Activated T-cell treated with anti-CD3 and anti-CD28 coated beads for 1 hour (primary cell): ENCODE measurements at places on chromosomes 3 and 15.

DNA sequence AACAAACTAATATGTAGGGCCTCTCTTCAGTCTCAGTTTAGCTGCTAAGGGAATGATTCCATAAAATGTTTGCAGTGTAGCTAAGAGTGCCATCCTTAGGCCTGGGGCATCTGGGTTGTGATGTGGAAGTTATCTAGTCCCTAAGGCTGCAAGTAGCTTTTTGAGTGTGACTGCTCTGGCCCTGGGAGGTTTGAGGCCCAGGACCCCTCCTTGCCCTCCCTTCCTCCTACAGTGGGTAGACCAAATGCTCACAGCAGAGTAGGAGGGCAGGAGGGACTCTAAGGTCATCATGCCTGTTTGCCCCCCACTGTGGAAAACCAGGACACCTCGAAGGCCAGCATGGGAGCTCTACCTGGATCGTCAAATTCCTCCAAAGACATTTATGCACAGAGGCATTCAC, 115.0 kb downstream of the EPHB1 start:
- DNase-seq, result no peak

DNA sequence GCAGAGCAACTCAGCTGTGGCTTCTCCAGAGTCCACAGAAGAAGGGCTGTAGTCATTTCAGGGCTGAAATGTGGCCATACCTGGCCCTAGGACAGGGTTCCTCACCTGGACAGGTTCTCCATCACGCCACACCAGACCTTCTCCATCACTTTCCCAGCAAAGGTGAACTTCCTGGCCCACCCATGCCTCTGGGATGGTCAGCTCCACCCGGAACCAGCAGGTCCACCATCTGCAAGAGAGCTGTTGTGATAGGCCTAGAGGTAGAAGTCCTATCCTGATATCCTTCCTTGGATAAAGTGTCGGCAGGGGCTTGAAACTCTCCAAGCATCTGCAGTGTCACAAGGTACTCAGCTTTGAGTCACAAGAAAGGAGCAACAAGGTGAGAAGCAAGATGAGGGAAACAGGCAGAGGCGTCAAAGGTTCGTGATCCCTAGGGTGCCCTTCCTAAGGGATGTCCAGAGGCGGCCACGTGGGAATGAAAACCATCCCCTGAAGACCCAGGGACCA, 948 bp downstream of the MAN2C1 start:
- DNase-seq, result no peak

GRCh38 chr3:129699199-129699598, 92.7 kb upstream of the PLXND1 start:
- no peak for DNase-seq

GRCh38 chr3:121411523-121411922, 134.3 kb downstream of the POLQ start:
- no peak for DNase-seq

- no peak for DNase-seq
These were observed 1.1 kb upstream of the CHRNA3 start for GRCh38 chr15:78621810-78622402.

DNA sequence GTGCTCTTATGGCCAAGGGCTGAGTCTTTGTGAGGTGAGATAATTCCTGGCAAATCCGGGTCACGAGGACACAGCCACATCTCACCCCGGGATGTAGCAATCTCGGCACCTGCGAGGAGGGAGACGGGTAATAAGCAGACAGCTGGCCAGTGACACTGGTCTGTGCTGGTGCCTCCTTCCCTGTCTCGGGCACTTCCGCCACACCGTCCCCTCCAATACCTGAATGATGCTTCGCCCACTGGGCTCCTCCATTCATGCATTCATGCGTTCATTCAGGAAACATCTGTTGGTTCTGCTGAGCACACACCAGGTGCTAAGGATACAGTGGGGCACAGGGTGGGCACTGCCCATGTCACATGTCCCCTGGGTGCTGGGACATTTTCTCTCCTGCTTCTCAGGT, 60.1 kb downstream of the ATP10A start:
- no peak for DNase-seq

DNA sequence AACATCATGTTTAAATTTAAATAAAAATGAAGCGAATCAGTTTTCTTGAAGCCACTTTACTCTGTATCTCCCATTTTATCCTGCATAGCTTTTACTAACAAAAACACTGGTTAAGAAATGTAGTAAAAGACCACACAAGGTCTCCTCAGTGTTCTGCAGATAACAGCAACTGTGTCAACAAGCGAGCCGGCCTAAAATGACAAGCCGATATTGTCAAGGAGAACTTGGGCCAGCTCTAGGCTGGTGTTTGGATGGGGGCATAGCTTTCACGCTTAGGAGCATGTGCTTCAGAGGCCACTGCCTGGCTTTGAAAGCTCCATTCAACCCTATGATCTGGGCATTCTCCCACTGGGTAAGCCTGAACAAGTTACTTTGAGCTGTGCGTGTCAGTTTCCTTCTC, 38.1 kb downstream of the MFSD1 start:
- no peak for DNase-seq
